ENCODE measurements at places on chromosomes 11 and 22.

- no peak for DNase-seq
Measured at GRCh38 chr11:95373241-95373640, 142.2 kb upstream of the SESN3 start.

DNA sequence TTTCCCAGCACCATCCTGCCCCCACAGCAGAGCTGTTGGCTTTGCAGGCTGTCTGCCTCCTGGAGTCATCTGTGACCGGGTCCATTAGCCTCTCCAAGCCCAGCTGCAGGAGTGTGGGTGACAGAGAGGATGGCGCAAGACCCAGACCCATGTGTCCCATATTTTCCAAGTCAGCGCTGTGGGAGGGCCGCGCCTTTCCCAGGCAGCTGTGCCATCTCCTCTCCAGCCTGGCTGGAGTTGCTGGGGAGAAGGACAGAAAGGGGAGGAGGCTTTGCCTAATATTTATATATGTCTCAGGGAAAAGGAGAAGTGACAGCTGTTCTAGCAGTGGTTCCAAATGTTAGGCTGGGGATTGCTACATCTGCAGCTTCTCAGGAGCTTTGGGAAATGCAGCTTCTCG is 15.7 kb downstream of the DTX4 start:
- no peak for DNase-seq

DNA sequence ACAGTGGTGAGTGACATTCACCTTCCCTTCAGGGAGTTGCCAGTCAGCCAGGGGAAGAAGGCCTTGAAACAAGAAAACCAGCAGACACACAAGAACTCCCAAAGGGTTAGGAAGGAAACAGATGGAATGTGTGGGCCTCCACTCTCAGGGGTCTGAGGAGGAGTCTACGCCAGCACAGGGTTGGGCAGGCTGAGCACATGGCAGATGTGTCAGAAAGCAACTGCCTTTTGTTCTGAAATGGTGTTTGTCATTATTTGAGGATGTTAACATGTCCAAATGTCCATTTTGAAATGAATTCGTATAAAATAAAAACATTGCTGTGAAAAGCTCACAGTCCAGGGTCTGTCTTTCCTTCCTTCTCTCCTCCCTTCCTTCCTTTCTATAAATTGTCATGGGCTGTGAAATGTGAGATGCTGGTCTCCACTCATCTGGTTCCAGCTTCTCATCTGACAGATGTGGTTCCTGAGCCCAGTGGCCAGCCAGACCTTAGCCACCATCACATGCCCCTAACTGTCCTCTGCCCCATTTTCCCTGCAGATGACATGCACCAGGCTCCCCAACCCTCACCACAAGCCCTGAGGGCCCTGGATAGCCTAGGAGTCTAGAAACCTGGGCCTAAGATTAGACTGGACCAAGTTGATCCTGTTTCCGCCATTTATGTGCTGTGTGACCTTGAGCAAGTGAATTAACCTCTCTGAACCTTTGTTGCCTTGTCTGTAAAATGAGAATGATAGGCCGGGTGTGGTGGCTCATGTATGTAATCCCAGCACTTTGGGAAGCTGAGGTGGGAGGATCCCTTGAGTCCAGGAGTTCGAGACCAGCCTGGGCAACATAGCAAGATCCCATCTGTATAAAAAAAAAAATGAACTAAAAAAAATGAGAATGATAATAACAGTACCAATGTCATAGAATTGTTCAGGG is 56.2 kb upstream of the CRYBB3 start:
- DNase-seq, result no peak

DNA sequence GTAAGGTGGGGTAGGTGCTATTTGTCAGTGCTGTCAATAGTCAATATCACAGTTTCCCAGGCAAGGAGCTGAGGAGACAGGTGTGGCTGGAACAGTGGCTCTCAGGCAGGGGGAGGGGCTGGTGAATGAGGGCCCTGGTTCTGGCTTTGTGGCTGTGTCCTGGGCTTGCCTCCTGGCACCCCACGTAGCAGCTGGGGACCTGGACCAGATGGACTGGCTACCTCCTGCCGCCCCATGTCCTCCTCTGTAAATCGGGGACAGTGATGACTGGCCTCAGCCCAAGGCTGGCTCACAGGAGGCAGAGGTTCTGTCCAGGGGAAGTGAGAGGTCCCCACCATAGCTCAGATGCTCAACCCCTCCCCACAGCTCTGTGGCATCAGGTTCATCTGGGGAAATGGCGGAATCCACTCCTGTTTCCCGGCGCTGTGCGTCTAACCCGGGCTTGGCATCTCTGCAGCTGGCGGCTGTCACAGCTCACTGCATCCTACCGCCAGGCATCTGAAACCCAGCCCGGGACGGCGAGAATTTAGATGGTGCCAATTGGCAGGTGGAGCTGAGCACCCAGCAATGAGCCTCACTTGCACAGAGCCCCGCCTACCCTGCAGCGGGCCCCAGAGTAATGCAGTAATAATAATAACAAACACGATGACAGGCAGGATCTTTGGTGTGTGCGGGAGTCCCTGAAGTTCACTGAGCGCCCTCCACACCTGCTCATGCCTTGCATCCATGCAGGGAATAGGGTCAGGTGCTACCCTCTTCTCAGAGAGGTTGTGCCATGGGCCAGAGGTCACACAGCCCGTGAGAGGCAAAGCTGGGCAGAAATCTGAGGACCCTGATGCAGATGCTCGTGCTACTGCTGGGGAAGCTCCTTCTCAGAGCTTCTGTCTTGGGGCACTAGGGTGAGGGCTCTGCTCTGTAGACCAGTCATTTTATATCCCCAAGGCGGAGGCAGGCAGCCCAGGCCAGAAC is 27.8 kb upstream of the SHISAL1 start:
- DNase-seq, result no peak

GRCh38 chr11:44068180-44068579 is 2.1 kb downstream of the ACCS start:
- no peak for DNase-seq

DNA sequence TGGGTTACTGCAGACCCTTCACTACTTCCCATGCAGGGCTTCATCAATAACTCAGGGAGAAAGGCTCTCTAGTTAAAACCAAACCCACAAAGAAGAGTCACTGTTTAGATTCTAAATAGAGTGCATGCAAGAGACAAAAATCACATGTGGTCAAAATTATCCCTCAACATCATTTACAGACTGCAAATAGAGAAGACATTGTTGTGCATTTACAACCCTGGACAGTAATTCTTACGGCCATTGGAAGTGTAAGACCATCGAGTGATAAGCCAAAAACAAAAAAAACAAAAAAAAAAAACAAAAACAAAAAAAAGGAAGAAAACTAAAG is 93.4 kb downstream of the RASSF10 start:
- DNase-seq, result no peak

Data from activated CD4-positive, alpha-beta T cell treated with anti-CD3 and anti-CD28 coated beads, Interleukin-2, amount 50 U/mL, for 48 hours (primary cell).